ENCODE measurements at places on chromosomes 2 and 18.

- no peak for DNase-seq
Observed at GRCh38 chr2:168468354-168468753, 12.3 kb downstream of the CERS6 start.

DNA sequence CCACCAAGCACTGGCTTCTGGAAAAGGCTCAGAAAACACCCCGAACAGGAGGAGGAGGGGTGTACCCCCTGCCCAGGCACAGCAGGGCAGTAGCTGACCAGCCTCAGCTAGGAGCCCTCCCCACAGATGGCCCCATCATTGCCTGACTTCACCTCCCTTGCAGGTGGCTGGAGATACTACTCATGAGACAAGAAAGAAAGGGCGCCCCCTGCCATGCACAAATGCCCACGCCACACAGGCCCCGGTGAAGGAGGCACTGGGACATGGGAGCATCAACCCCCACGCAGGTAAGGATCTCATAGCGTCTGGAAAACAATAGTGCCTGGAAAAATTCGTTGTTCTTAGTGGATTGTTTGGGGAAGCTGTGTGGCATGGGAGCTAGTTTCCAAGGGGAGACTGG lies 240.6 kb downstream of the TFCP2L1 start:
- no peak for DNase-seq

- no peak for DNase-seq
Observed at GRCh38 chr2:62200291-62200841, 4.5 kb downstream of the B3GNT2 start.

DNA sequence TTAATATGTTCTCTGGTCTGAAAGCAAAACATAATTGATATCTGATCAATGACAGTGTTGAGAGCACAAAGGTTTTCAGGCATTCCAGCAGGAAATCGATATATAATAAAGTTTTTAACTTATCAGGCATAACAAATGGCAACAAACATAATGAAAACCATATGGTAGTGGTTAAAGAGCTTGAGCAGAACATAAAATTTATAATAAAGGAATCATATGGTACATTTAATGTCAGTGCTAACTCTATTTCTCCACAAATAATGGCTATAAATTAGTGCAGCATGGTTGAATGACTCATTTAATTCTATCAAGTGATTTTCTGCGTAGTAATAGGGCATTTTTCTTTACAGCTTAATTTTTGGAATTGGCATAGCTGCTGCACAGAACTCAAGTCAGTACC lies 306.2 kb downstream of the FSIP2 start:
- DNase-seq, result no peak

GRCh38 chr2:25362434-25363145 lies 20.9 kb upstream of the DNMT3A start:
- DNase-seq, result peak; percentile 49

- no peak for DNase-seq
Observed at GRCh38 chr2:47782381-47782670, 619 bp upstream of the MSH6 start.

GRCh38 chr18:10482363-10482984 lies 28.0 kb downstream of the APCDD1 start:
- DNase-seq, result no peak

DNA sequence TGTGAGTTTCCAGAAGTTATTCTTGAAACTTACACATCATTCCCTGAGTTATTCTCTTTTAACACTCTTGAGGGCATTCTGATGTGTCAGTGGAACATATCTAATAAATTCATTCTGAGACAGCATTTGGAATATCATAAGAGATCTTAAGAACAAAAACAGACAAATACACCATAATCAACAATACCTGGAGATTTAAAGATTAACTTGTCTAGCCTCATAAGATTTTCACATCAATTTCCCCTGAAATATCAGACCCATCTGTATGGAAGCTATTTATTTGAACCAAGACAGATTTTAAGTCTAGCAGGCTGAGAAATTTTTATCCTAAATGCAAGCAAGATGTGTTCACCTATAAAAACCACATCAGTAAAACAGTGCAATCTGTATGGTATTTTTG lies 181.6 kb downstream of the NYAP2 start:
- DNase-seq, result no peak

DNA sequence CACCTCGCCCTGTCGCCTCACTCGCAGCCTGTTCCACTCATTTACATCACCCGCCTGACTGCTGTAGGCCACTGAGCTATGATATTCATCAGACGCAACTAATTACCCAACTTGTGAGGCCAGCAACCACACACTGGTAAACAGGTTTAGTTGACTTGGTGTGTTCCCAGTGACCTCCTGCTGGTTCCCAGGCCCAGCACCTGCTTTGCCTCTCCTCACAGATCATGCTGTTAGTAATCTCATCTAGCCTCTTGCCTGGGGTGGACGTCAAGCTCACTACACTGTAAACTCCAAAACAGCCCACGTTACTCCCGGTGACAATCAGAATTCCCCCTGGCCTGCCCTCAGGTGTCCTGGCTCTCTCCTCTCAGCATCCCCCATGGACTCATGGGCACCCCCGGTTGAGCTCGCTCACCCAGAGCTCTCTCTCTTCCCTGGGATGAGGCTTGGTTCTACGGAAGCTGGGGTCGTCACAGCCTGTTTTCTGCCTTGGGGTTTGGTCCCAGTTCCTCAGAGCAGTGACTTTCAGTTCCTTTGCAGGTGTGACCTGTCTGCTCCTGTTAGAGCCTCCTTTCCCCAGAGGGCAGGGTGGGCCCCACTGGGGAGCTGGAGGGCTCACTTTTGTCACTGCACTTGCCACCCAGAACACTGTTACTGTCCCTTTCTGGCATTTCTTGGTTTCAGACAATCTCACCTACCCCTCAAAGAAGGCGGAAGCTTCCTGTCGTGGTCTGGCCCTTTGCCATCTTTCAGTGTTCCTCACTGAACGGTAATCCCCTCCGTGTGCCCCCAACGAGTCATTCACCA lies 40.3 kb downstream of the INPP5D start:
- DNase-seq, result peak; percentile 75

DNA sequence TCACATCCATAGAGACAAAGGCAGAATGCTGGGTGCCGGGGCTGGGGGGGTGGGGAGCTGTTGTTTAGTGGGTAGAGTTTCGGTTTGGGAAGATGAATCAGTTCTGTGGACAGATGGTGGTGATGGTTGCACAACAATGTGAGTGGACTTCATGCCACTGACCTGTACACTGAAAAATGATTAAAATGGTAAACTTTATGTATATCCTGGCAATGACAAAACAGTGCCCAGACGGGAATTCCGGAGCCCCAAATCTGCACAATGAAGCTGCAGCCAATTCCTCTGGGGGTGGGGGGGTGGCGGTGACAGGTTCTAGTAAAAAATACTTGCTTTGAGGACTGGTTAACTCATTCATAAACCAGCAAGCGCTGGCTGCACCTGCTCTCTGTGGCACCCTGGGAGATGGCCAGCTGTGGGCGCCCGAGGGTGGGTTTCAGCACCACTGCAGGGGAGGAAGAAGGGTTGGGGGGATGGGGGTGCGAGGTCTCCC lies 81.8 kb upstream of the HPCAL1 start:
- DNase-seq, result no peak

DNA sequence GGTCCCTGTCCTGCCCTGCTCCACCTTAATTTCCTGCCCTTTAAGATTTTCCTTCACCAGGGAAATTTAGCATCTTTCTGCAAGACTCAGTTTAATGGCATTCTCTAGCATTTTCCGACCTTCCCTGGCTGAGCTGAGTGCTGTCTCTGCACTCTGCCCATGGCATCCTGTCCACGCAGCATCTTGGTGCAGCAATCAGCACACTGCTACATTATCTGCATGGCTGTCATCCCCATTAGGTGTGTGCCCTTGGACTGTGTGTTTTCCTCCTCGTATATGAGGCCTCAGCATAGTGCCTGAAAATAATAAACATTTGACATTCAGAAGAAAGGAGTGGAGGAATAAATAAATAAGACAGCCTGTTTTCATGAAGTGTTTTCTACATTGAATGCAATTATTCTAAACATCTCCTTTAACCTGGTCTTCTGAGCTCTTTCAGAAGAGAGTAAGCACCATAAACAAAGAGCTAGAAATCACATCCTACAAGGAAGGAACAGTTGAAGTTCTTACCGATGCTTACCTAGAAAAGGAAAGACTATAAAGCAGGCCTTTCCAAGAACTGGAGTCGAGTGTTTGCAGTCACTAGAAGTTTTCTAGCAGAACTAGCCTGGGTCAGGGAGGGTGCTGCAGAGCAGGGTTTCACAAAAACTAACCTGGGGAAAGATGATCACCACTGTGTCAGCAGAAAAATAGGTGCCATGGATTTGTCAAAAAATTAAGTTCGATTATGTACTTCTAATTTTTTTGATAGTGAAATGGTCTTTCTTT lies 131.4 kb upstream of the ITGB6 start:
- DNase-seq, result no peak

DNA sequence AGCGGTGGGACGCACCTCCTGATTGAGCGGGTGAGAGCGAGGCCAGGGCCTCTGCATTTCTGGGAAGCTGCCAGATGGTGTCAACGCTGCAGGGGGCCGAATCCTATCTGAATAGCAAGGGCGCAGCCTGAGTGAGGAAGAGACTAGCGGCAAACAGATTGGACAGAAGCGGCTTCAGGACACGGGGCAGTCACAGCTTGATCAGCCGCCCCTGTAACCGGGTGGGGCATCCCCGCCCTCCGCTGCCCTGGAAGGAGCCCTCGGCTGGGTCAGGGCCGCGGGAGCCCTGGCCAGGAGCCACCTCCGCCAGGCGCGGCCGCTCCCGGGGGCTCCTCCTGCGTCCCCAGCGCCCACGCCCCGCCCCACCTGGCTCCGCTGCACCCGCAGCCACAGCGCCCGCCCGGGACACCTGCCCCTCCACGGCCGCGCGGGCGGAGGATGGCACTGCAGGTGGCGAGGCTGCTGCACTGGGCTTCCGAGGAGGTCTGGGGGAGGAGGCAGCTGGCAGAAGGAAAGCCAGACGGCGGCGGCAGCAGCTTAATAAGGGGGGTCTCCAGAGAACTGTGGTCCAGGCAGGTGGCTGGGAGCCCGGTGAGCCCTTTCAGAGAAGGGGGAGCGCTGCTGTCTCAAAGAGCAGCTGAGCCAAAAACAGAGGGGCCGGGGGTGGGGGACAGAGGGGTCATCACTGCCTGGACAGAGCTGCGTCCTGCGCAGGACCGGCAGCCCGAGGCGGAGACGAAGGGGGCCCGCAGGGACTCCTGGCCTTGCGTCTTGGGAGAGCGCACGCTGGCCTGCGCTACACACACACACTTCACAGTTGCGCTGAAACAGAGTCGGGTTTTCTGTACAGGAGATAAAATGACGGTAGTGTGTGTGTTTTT lies 18.8 kb upstream of the SOX11 start:
- DNase-seq, result no peak

- DNase-seq, result no peak
Observed at GRCh38 chr2:10196110-10196892, 73.8 kb downstream of the RRM2 start.

GRCh38 chr18:75916624-75916982 lies 489.1 kb upstream of the SMIM21 start:
- DNase-seq, result no peak

Measured in activated gamma-delta T cell treated with anti-CD3 and anti-CD28 coated beads, Interleukin-2, amount 50 U/mL, for 16 hours (primary cell).